GM13977 (cell line): ENCODE measurements at places on chromosomes 3 and 15.

DNA sequence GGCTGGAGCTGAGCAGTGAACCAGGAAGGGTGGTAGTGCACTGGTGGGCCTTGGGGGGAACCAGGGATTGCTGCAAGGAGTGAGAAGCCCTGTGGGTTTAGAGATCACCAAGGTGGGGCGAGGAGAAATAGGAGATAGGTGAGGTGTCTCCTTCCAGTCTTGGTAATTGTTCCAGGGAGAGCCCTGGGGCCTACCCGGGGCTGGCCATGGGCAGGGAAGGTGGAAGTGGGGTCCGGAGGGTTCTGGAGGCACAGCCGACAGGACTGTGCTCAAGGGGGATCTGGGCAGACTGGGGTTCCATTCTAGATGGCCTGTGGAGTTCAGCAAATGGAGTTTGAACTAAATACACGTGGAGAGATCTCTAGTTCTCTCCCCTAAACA is 4.5 kb downstream of the CHST13 start:
- no peak for DNase-seq

DNA sequence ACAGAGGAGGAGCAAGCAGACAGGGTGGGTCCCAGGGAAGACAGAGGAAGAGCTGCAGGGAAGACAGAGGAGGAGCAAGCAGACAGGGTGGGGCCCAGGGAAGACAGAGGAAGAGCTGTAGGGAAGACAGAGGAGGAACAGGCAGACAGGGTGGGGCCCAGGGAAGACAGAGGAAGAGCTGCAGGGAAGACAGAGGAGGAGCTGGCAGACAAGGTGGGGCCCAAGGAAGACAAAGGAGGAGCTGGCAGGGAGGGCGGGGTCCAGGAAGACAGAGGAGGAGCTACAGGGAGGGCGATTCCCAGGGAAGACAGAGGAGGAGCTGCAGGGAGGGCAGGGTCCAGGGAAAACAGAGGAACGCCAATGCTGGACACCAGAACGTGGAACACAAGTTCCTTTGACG is 66.5 kb downstream of the PLXNA1 start:
- no peak for DNase-seq

- DNase-seq: no peak
Measured at GRCh38 chr3:111548092-111548491, 6.1 kb downstream of the CD96 start.

DNA sequence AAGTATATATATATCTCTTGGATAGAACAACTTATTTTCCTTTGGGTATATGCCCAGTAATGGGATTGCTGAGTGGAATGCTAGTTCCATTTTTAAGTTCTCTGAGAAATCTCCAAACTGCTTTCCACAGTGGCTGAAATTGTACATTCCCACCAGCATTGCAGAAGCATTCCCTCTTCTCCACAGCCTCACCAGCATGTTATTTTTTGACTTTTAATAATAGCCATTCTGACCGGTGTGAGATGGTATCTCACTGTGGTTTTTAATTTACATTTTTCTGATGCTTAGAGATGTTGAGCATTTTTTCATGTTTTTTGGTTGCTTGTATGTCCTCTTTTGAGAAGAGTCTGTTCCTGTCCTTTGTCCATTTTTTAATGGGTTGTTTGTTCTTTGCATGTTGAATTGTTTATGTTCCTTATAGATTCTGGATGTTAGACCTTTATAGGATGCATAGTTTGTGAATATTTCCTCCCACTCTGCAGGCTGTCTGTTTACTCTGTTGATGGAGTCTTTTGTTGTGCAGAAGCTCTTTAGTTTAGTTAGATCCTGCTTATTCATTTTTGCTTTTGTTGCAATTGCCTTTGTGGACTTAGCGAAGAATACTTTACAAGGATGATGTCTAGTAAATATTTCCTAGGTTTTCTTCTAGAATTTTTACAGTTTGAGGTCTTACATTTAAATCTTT is 82.7 kb upstream of the NR2F2 start:
- DNase-seq: no peak

- DNase-seq: peak; percentile 49
Measured at GRCh38 chr3:149717391-149718056, 34.8 kb downstream of the COMMD2 start.

DNA sequence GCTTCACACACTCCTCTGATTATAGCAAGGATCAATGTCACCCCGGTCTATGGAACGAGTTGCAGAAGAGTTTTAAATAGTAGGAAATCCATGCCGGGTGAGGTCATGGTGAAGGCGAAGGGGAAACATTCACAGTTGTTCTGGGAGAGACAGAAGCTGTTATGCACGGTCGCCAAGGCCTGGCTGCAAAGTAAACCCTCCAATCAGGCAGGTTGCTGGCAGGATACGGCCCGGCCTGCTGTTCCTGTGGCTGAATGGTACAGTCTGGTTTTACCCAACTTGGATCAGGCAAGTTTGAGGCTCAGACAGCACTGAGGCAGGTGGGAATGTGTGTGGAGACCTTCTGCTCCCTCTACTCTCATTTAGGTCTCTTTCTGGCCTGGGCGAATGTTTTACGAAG is 45.3 kb upstream of the ATP2B2 start:
- no peak for DNase-seq

- no peak for DNase-seq
Measured at GRCh38 chr3:126523745-126524428, at the start of gene CHST13. Gene CHST13 (plus strand): TSS chr3:126524155. CDS start chr3:126524333, 178 bp downstream.

- no peak for DNase-seq
Measured at GRCh38 chr3:71285086-71285485, 298.4 kb downstream of the FOXP1 start.

- no peak for DNase-seq
Measured at GRCh38 chr3:16012086-16012485, 162.4 kb upstream of the GALNT15 start.

- DNase-seq: no peak
Measured at GRCh38 chr15:69081310-69082004, 67.0 kb downstream of the NOX5 start.

- DNase-seq: no peak
Measured at GRCh38 chr15:43517354-43518196, at the start of gene MAP1A. Gene MAP1A (plus strand): TSS chr15:43517608. CDS start chr15:43521474, 3,866 bp downstream.

DNA sequence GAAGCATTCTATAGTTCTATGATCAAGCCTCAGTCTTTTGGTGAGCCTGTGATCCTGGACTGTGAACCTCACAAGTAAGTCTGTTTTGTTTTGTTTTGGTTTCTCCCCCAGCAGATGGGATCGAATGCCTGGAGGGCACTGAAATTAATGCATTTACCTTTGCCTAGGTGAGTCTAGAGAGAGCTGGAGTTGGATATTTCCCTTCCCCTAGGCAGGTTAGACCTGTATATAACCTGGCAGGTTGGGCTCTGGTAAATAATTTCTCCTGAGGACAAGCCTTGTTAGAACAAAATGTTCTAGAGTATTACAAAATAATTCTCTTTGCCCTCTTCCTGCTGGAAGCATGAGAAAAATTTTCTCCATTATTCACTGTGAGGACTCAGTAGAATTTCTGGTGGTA is 211.9 kb downstream of the TPRG1 start:
- DNase-seq: no peak

DNA sequence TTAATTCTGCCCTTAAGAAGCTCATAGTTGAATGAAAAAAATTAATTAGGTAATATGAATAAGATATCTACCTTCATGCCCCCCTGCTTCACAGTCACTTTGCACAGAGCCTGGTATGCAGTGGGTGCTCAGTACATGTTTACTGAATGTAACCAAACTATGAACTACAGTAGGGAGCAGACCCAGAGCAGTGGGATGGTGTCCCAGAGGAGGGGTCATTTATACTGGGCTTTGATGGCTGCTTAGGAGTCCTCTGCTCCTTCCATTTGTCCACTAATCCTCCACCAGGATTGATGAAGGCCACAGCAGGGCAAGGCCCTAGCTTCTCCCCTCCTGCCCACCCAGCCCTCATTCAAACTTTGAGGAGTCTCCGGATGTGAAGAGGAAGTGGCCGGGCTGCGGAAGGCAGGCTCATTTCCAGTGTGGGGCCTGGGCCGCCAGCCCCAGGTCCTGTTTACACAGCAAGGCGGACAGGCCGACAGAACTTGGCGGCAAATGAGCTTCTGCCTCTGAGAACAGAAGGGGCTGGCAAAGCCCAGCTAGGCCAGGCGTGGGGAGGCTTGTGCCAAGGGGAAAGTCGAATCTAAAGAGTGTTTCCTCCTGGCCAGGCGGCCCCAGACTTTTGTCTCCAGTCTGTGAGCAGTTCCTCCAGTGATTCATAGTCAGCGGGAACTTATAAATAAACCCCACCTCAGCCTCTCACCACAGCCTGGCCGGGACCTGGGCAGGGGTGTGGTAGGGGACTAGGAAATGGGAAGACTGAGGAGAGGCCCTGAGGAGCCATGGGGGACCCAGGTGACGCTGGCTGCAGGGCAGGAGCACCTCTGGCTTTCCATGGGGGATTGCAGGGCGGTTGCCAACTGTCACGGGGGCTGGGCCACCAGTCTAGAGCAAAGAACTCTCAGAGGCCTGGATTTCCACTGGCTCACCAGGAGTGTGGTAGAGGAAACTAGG is 51.6 kb upstream of the LCTL start:
- DNase-seq: no peak

DNA sequence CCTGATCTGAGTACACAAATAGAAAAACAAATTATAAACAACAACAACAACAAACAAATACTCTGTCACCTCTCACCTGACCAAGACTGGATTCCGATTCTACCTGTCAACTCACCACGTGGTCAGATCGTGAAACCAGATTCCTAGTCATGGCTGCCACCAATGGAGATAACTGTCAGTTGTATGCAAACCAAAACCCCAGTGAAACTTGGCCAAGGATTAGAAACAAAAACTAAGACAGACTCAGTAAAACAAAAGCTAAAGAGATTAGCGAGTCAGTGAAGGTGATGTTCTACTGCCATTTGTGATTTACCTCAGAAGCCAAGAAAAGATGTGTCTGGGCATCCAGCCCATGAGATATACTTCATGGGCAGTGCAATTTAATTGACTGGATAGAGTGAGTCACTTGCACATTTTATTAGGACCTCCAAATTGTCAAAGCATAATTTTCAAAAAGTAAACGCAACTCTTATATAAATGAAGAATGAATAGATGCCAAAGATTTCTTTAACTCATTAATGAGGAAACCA is 31.1 kb downstream of the PHLDB2 start:
- no peak for DNase-seq

- no peak for DNase-seq
Measured at GRCh38 chr3:10145685-10146084, 4.1 kb downstream of the VHL start.

DNA sequence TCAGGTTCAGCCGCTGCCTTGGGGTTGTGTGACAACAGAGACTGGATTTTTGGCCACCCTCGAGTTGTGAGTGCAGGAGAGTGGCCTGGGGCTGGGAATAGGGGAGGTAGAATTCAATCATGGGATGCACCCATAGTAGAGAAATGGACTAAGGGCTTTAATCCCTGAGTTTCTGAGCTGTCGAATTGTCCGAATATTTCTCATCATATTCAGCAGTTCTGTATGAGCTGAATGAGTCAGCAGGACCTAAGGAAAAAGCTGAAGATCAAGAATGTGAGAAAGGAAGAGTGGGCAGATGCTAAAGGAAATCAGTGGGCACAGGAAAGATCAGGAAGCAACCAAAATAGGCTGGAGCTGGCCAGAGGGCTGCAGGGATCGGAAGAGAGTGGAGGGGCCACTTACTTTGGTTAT is 44.4 kb upstream of the SACM1L start:
- DNase-seq: no peak

GRCh38 chr15:83503595-83504364 is 56.6 kb downstream of the SH3GL3 start:
- DNase-seq: no peak

DNA sequence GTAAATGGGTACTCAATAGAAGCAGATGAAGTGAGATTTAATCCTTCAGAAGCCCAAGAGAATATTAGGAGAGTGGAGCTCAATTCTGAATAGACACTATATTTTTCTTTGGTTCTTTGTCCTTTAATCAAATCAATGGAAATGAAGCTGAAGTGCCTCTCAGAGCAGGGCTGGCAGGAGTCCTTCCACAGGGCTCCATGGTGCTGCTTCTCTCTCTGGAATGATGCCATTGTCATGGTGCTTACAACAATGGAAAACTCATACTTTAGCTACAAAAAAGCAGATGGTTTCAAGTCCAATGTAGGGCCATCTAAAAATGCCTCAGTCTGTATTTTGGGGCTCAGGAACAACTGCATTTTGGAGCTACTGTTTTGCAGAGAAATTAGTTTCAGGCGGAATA is 125.1 kb downstream of the SNRK start:
- no peak for DNase-seq

- DNase-seq: no peak
Measured at GRCh38 chr15:48781017-48781416, 29.9 kb downstream of the CEP152 start.
